ENCODE measurements at places on chromosomes 3 and 15.

DNA sequence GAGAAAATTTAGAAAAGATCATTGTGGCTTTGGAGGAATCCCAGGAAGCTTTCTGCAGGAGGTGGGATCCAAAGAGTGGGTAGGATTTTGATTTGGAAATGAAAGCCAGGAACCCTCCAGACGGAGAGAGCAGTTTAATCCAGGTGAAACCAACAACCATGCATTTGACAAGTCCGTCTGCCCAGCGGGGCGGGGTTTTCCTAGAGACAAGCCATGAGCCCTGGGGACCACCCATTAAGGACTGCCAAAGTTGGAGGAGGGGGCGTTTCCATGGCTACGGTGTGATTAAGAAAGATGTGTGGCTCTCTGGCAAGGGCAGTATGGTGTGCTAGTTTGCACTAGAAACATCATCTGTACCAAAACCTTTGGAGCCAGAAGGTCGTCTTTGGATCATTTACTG is 53.4 kb downstream of the SRGAP3 start:
- peak; percentile 76 for ATAC-seq

GRCh38 chr3:182967218-182968204 is 12.8 kb downstream of the DCUN1D1 start:
- ATAC-seq, result no peak

DNA sequence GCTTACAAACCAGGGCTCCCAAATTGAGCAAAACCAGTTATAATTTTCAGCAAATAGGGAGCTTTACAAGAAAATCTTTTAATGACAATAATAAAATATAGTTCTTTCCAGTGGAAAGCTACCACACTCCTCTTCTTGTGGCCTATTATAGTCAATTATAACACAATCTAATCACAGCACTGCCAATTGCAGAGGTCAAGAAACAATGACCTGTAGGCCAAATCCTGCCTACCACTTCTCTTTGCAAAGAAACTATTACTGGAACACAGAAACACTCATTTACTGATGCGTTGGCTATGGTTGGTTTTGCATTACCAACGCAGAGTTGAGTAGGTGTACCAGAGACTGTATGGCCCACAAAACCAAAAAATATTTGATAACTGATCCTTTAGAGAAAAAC is 110.5 kb downstream of the WDR72 start:
- ATAC-seq, result no peak

- ATAC-seq, result peak; percentile 12
Measured at GRCh38 chr3:101725194-101725889, 928 bp downstream of the CEP97 start.

- ATAC-seq, result no peak
Measured at GRCh38 chr3:26312816-26313215, 309.8 kb upstream of the LRRC3B start.

DNA sequence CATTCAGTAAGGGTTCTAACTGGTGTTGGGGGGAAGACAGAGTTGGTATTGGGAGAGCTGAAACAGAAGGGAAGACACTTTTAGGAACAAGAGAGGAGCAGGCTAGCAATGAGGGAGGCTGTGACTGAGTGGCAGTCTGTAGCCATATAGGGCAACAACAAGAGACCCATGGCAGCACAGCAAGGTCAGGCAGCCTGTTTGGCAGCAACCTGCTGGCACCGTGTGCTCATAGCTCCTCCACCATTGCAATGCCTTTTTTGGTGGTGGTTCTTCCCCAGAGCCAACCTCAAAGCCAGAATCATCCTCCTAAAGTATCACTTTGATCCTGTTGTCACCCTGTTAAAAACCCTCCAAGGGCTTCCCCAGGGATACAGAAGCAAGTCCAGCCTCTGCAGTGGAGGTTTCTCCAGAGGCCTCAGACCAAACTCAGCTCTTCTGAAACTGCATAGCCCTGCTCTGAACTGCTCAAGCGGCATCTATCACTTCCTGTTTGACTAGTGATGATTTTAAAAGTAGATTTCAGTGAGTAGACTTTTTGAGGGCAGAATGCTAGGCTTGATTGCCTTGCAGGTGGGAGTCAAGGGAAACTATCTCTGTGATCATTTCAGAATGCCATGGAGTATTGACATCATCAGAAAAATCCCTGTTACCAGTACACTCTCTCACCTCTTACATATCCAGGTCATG is 176.9 kb downstream of the STAC start:
- ATAC-seq, result no peak
